T-cell (primary cell): ENCODE measurements at places on chromosomes 2 and 18.

DNA sequence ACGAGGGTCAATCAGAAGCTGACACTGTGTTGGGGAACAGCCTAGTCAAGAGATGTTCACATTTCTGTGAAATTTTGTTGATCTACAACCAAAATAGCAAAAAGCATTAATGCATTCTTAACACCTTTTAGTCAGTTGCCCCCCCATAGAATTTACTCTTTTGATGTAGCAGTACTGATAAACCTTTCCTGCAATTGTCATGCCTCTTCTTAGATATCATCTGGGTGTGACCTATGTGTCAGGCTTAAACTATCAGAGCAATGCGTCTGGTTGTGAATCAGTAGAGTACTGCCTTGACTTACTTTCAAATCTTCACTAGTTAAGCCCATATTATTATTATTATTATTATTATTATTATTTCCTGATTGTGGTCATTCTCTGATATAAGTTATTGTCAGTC is 61.9 kb downstream of the GREB1L start:
- no peak for DNase-seq

GRCh38 chr2:226308323-226308680 is 491.3 kb downstream of the IRS1 start:
- DNase-seq: no peak

DNA sequence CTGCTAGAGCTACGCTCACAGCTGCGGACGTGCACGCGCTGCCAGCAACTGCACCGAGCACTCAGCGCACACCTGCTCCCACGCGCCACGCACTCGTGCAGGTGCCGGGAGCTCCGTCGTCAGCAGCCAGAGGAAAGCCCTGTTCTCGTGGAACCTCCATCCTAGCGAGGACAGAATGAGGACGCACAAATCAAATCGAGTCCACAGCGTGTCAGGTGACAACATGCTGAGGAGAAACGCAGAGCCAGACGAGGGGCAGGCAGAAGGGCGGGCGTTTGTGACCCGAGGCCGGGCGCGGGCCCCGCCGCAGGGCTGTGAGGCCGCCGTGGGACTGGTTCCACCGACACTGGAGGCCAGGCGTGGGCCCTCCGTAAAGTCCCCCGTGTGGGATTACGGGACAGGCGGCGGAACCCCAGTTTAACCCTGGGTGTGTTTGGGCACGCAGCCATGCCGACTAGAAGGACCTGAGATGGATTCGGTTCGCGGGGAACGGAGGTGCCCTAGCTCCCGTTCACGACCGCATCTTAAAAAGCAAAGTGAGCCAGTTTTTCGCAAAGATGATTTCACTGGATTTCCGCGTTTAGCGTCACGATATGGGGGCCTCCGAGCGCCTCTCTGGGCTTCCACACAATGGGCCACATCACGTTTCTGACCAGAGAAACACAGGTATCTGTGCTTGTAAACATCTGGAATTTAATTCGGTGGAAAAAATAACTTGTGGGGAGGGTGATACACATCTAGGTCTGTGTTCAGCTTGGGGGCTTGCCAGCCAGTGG is 26.9 kb upstream of the ALKAL2 start:
- no peak for DNase-seq

DNA sequence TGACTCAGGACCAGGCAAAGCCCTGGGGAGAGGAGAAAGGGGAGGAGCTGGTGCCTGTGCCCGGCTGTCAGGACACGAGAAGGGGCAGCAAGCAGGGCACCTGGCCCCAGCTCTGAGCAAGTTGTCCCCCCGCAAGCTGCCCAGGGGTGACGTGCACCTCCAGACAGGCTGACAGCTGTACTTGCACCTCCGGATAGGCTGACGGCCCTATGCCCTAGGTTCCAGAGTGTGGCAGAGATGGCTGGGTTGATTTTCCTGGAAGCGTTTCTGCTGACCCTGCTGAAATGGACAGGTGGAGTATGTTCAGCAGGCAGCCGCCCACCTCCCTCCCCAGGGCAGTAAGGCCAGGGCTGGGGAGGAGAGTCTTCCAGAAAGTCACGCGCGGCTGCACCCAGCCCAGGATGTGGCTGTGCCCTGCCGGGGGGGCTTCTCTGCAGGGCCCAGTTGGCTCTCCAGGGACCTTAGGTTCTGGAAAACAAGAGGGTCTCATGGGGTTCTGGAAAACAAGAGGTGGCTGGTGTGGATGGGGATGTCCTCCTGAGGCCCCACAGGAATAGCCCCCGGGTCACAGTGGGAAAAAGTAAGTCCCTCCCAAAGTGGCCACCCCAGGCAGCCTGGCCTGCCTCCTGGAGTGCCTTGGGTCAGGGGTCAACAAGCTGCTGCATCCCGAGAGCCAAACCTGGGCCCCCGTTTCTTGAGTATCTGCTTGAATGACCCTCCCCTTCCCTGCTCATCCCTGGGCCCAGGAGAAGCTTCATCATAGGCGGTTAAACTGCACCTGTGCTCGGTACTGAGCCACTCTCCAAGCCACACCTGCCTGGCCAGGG is 71.4 kb upstream of the OTOS start:
- DNase-seq: no peak

DNA sequence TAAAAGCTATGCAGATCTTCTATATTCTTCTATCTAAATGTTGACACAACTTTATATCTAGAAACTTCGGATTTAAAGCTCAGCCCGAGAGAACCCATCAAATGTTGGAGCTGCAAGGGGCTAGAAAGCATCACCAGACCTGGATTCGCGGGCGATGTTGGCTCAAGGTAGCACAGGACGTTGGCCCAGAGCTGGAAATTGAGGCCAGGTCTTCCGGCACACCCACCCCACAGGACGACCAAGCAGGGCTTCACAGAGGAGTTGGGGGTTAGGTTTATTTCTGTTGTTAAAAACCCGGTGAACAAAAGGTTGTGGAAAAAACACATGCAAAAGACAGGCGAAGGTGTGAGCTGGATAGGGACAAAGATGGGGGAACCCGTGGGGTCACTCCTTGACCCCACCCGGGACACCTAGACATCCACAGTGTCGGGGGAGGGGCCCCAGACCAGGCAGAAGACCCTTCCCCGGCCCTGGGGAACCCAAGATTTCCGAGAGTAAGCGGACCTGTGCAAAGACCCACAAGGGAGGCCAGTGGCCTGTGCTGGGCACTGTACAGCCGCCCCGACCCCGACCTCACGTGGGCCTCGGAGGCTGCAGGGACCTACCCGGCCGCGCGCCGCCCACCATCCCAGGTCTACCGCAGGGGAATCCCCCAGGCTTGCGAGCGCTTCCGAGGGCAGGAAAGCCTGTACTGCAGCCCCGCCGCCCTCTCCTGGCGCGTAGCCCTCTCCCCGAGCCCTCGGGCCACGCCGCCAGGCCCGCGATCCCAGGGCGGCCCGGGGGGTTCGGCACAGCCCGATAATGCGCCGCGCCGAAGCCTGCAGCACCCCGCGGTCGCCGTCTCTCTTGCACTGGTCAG is 1.8 kb upstream of the AGBL5 start:
- peak; percentile 37 for DNase-seq

- DNase-seq: no peak
These were observed 323.7 kb downstream of the LPIN1 start for GRCh38 chr2:12070153-12070552.

- DNase-seq: no peak
These were observed 138.7 kb upstream of the L3MBTL4 start for GRCh38 chr18:6553234-6553900.

DNA sequence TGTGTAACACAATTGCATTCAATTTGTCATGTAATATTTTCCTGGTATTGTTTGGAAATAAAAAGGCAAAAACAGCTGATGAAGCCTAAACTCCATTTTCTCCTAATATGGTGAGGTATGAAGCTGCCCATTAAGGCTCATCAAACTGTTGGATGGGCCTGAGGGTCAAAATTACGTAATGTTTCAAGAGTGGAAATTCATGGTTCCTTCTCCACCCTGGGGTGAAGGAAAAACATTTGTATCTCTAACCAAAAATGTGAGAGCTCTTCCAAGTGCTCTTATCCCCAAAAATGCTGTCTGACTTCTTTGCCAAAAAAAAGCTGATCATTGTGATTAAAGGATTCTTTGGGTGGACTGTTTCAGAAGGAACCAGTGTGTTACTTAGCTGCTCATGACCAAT is 91.8 kb downstream of the ARHGAP28 start:
- DNase-seq: no peak

- DNase-seq: no peak
These were observed 47.5 kb downstream of the ASB18 start for GRCh38 chr2:236216711-236217110.
